CD4-positive, alpha-beta T cell treated with Interleukin-17A for 4 hours (primary cell): ENCODE measurements at places on chromosomes 6 and 20.

- DNase-seq: no peak
Measured at GRCh38 chr6:136930528-136930927, 8.4 kb downstream of the SLC35D3 start.

DNA sequence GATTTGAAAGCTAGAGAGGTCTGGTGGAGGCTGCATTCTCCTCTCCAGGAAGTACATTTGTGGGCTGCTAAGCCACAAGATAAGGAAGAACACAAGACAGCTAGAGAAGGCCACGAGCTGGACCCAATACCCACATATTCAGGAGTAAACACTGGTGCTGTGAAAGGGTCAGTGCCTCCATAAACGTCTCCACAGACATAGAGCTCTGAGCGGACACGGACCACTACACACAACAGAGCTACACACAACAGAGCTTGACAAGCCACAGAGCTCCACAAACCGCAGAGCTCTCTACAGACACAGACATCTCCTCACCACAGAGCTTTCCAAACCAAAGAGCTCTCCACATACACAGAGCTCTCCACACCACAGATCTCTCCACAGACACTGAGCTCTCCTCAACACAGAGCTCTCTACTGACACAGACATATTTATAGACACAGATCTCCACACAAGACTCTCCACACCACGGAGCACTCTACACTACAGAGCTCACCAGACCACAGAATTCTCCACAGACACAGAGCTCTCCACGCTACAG lies 51.9 kb downstream of the ERMARD start:
- DNase-seq: no peak

DNA sequence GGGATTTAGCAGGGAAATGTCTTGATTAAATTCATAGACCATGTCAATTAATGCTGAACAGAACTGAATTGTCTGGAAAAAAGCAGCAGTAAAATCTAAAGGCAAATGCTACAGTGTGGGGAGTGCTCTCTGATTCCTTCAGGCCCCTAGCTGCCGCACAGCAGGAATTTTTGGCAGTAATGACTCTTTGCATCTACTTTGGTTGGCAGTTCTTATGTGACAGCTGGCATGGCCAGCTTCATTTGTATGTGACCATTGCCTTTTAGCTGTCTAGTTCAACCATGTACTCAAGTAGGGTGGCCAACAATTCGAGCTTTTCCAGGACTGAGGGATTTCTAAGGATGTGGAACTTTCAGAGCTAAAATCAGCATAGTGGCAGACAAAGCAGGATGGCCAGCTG lies 499.1 kb upstream of the MAN1A1 start:
- no peak for DNase-seq

- DNase-seq: no peak
Measured at GRCh38 chr6:138331984-138332383, 45.7 kb upstream of the SMIM28 start.

DNA sequence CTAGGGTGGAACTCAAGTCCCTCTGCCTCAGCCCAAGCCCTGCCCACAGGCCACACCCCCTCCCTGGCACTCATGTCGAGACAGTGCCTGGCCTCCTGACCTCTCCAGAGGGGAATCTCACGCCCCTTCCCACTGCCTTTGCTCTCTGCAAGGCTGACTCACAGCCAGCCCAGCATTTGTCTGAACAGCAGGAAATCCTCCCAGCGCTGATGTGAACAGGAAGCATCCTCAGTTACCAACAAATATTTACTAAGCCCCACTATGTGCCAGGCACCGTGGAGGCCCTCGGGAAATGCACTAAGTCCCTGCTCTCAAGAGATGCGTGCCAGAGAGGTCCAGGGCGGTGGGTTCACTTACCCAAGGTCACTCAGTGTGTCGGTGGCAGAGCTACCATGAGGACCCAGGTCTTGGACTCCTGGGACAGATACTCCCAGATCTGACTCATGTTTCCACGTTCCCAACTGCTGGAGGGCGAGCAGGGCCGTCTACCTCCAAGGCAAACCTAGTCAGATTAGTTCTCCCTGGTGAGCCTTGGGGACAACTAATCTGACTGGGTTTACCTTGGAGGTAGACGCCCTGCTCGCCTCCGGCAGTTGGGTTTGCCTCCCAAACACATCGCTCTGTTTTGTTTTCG lies 7.8 kb downstream of the ADA start:
- DNase-seq: peak; percentile 76

GRCh38 chr6:3529232-3529631 lies 72.4 kb upstream of the SLC22A23 start:
- DNase-seq: no peak

DNA sequence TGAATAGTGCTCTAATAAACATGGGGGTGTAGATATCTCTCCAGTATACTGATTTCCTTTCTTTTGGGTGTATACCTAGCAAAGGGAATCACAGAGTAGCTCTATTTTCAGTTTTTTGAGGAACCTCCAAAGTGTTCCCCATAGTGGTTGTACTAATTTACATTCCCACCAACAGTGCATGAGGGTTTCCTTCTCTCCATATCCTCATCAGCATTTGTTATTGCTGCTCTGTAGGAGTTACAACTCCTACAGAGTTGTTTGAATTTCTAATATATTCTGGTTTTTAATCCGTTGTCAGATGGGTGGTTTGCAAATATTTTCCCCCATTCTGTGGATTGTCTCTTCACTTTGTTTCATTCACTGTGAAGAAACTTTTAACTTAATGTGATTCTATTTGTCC lies 207.9 kb downstream of the FUT9 start:
- DNase-seq: no peak

DNA sequence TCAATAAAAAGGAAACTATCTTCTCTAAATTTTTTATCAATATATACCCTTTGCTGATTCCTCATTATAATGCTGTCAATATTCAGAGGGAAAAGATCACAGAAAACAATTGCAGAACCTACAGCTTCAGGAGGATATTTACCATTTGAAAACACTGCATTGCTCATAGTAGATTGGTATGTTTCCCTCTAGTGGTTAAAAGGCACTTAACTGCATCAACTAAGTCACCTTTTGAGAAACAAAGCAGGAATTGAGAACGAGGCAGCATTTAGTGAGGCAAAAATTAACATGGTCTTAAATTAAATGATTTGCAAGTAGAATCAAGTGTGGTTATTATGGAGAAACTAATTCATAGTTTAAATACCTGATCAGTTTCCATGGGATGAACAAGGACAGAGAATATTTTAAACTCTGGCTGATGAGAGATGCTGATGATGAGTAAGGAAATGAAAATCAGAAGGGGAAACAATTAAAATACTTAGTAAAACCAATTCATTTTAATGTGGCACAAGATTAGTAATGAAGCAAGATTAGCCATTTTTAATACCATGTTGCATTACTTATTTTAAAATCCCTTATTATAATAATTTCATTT lies 642.1 kb downstream of the EPHA7 start:
- no peak for DNase-seq

DNA sequence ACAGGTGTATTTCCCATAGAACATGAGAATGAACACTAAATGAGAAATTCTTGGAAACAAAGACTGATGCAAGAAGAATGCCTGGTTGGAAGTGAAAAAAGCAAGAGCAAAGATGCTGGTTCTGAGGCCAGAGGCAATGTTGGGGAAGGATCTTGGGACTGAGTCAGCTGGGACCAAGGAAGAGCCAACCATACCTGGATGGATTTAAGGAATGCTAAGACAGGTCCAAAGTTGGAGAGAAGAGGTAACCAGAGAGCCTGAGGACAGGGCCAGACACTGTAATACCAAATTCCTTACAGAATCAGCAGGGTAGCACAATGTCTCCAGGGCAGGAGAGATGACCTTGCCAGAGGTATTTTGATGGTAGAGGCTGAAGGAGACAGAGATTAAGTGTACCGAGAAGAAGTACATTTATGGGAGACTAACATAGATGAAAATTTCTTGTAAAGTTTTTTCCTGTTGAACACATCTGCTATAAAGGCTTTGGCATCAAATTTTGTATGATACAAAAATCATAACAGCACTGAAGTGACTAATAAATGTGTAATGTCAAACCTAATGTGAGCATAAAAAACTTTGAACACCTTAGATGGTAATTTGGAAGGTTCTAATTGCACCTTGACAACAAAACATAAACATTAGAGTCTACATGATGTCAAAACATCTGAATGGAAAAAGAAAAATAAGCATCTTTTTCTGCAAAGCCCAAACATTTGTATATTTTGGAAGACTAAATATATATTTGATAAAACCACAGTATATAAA lies 221.7 kb upstream of the MARCKS start:
- no peak for DNase-seq

DNA sequence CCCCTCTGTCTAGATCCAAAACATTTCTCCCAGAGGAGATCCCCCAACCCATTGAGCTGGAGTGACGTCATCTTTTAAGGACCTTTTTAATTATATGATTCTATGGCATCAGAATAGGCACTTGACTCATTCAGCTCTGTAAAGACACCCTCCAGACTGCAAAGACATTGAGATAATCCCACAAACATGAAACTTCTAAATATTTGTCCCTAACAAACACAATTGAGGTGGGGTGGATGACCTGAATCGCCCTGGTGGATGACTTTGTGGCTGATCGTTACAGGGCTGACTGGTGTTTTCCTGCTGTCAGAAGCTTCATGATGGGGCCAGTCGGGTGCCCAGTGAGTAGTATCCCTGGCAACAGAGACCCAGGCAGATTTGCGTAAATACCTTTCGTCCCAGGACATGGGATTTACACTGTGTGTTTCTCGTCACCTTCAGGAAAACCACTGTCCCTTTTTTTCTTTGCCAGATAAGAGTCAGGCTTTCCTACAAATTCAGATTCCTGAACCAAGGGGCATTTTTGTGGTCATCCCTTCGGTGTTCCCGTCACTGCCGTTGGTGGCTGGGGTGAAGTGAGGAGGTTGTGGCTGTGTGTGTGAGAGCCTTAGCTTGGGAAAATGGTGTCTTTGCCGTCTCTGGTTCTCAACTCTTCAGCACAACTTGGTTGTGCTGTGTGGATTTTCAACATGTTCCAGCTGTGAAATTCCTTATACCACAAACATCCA lies 5.3 kb upstream of the PCK1 start:
- DNase-seq: no peak

- DNase-seq: no peak
Measured at GRCh38 chr6:6584310-6585002, 4.1 kb upstream of the LY86 start.

DNA sequence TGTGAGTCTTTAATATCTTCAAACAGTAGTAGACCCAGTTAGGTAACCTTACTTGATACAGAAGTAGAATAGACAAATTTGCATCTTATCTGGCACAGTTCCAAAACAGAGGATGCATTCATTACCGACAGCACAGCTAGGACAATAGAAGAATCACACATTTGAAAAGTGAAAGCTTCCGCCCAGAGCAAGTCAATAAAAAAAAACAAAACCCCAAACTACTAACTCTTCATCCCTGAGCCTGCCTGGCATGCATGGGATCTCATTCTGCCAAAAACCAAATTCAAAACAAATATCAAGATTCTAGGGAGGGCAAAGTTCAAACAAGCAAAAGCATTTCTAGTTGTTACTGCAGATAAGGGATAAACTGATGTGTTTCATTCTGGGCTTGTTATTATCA lies 235.4 kb downstream of the BTBD9 start:
- no peak for DNase-seq

- no peak for DNase-seq
Measured at GRCh38 chr6:69487688-69488087, 309.1 kb downstream of the LMBRD1 start.

GRCh38 chr6:112253841-112254816 lies at the start of gene LAMA4:
LAMA4 (minus strand) TSS chr6:112254567; CDS start chr6:112254150, 417 bp downstream.
- no peak for DNase-seq

DNA sequence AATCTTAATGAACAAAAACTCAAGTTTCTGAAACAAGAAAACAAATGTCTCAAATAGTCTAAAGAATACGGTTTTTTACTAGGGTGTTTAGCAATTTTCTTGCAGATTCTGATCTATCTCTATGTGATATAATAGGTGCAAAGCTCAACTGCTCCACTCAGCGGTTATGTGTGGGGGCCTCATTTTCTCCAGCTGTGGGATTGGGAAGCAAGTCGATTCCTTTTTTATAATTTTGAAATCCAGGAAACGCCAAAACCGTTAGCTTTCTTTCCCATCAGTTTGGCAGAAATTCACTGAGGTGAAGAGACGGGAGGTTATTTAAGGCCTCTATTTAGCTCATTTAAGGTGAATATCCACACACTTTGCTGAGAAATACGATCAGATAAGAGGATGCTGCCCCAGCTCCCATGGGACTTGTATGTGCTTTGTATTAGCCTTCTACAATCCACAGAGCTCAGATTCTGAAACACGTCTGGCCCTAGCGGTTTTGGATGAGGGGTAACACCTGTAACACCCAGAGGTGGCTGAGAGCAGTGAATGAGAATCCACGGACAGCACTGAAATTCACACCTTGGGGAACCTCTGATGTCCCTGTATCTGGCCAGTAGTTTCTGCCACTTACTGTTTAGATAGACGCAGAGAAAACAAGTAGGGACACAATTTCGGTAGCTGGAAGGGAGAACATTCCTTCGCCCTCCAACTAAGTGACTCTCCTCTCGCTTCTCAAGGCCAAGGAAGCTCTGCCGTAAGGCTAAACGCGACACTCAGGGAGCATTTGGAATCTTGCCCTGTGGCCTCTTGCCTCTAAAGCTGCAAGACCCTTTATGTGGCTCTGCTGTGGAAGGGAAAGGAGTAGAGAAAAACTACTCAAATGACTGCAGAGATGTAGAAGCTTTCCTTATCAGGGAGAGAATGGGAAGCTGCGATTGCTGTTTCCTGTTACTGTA lies 6.5 kb upstream of the BCAS4 start:
- no peak for DNase-seq

- no peak for DNase-seq
Measured at GRCh38 chr20:24011282-24011681, 22.7 kb upstream of the GGTLC1 start.

- DNase-seq: no peak
Measured at GRCh38 chr6:17945111-17945510, 42.3 kb downstream of the KIF13A start.

GRCh38 chr20:34942301-34942700 lies 13.3 kb downstream of the GSS start:
- DNase-seq: no peak

DNA sequence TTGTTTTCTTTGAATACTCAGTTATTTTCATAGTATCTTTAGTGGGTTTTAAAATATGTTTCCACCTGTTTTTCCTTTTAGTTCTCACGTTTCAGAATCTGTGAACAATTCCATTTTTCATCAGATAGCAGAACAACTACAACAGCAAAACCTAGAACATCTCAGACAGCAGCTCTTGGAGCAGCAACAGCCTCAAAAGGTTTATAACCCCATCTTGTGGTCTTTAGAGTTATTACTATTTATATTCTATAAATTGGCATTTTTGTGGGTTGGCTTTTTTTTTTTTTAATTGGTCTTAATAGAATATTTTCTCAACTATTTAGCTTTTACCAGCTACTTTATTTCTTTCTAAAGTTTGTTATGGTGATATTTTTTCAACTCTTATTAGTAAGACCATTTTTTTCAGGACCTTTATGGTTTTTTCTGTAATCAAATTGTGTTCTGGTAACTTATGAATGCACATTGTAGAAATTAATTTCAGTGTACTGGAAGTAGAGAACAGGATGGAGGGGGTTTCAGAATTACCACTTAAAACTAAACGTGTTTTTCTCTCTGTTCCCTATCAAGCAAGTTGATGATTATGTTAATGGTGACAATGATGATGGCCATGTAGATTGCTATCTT lies 72.2 kb downstream of the SCAF8 start:
- DNase-seq: no peak

- DNase-seq: no peak
Measured at GRCh38 chr20:18321976-18322950, 33.9 kb downstream of the ZNF133 start.

- no peak for DNase-seq
Measured at GRCh38 chr6:46098678-46099077, 31.1 kb upstream of the ENPP4 start.
